ENCODE measurements at places on chromosomes 11 and 22. TPM values are rescaled to one million over a fixed set of nuclear protein-coding genes. Genes with fewer than 3 reads are reported as not detected.

MYO7A gene
- total RNA-seq, result 1.3 TPM

SPDYC gene
- not detected for total RNA-seq

APOC3 gene
- total RNA-seq, result not detected

ST14 gene
- 0.05 TPM for total RNA-seq

KRTAP5-7 gene
- not detected for total RNA-seq

P2RX3 gene
- 0.23 TPM for total RNA-seq

CARD18 gene
- total RNA-seq, result not detected

PHLDA2 gene
- 105 TPM for total RNA-seq

LSP1 gene
- 3.1 TPM for total RNA-seq

LMF2 gene
- 35.7 TPM for total RNA-seq

C22orf15 gene
- total RNA-seq, result not detected

C22orf39 gene
- 13.7 TPM for total RNA-seq

GAS2 gene
- total RNA-seq, result 0.75 TPM

CCND1 gene
- 180 TPM for total RNA-seq

LRRC4C gene
- not detected for total RNA-seq

FGF4 gene
- not detected for total RNA-seq

HORMAD2 gene
- total RNA-seq, result not detected

UPB1 gene
- not detected for total RNA-seq
